ENCODE measurements at places on chromosomes 12 and 14.

DNA sequence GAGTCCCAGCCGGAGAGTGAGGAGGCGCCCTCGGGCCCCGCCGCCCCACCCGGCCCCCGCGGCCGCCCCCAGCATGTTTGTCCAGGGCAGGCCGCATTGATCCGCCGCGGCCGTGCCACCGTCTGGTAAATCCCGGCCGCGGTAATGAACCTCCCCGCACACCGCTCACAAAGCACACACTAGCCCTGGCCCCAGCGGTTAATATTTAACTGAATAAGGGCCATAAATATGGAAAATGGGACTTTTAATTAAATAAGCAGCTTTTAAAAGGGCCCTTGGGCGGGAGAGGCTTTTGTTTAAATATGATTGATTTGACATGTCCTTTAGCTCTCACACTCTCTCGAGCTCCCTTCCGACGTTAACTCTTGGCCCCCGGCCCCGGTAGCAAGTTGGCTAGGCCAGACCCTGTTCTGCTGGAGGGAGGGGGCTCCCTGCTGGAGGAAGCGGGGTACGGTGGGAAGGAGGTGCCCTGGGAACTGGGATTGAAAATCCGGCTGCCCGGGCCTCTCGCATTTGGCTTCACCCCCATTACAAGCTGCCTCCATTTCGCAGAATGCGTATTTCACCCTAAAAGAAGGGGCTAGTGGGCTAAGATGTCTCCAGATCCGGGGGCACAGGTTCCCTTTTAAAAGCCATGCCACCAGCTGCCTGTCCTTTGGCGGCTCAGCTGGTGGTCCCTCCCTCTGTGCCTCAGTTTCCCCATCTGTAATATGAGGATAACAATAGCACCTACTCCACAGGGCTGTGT is 199.8 kb downstream of the RBM19 start:
- DNase-seq = peak; percentile 78

DNA sequence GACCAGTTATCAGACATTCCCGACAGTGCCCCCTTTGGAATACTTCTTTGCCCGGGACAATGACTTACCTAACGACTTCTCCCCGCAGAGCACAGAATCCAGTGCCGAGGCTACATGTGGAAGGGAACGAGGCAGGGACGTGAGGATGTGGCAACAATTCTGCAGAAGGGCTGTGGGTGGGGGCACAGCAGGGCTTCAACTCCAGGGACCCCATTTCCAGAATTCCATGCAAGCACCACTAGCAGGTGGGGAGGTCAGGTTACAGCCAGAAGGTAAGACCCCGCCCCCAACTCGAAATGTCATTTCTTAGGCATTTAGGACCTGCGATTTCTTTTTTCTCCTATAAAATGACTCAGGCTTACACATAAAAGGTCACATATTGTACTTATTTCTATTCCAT is 207.9 kb downstream of the TMEM132C start:
- DNase-seq = no peak

- no peak for DNase-seq
Measured at GRCh38 chr12:11164384-11164783, 6.6 kb upstream of the SMIM10L1 start.

- no peak for DNase-seq
Measured at GRCh38 chr12:62190689-62191490, 69.3 kb upstream of the USP15 start.

GRCh38 chr14:86505808-86506207 is 975.9 kb downstream of the FLRT2 start:
- DNase-seq = no peak

DNA sequence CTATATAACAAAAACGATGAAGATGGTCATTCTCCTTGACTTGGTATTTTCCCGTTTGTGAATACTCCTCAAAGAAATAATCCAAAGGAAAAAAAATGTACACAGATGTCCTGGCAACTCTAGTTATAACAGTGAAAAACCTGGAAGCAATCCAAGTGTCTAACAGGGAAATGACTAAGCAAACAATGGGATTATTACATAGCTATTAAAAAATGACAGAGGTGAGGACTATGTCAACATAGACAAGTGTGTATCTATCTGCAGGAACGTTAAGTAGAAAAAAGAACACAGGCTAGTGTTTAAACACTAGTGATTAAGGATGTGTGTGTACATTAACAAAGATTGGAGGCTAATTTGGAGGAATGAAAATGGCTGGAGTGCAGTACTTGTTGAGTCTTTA is 5.9 kb upstream of the APOLD1 start:
- DNase-seq = peak; percentile 92

DNA sequence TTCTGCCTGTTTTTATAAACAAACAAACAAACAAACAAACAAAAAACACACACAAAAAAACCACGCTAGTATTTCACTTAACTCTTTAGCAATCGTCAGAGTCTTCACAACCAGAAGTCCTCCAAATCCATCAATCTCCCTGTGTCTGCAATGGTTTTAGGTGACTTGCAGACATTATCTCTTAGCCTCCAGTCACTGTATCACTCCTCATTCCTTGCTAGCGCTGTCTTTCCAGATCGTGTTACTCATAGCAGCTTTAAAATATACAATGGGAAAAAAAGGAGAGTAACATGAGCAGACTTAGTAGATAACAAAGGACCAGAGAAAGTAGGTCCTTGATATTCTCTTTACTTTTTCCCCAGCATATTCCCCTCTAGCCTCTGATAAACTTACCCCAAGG is 15.5 kb upstream of the ETNK1 start:
- no peak for DNase-seq

DNA sequence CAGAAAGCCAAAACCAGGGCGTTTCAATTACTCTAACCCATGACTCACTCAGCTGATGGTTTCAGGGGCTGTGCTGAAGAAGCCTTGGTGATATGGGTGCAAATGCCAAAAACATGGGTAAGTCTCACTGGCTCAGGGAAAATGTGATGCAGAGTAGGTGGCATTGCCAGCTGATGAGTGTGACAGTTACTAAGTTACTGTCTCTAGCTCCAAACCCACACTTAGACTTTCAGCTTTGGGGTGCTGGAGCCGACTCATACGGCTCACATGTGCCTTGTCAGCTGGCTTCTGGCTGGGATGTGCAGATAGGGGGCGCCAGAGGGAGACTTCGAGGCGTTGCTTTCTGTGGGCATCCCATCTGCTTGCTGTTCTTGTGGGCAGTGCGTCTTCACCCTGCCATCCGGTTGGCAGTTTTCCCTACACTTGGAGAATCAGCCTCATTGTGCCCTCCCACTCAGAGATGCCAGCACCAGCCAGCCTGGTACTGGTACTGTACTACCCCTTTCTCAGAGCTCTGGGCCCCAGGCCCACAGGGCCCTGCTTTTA is 11.1 kb upstream of the KRT7 start:
- peak; percentile 82 for DNase-seq

All from HT-29 (cell line).